ENCODE measurements at places on chromosomes 3 and 15.

DNA sequence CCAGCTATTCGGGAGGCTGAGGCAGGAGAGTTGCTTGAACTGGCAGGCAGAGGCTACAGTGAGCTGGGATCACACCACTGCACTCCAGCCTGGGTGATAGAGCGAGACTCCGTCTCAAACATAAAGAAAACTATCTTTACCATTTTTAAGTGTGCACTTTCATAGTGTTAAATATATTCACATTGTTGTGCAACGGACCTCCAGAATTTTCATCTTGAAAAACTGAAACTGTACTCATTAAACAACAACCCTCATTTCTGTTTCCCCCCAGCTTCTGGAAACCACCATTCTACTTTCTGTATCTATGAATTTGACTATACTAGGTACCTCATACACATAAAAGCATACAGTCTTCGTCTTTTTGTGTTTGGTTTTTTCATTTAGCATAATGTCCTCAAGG, 375.1 kb downstream of the SHQ1 start:
- no peak for DNase-seq

DNA sequence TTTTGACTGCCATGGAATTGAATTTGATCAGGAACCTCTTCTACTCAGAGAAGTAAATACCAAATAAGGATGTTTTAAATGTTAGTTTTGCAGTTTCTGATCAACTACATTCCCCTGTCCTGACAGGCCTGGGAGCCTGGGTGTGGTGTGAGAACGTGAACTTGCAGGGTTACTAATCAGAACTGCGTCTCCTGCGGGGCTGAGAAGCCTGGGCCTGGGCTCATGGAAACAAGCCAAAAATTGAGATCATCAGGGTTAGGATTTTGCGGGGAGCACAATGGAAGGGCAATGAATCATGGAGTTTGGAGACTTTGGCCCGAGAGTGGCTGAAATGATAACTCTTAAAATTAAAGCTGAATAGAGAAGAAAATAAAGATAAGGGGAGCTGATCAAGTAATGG, 47.8 kb upstream of the C3orf70 start:
- DNase-seq, result no peak

- DNase-seq, result no peak
Observed at GRCh38 chr3:177055605-177056571, 141.4 kb downstream of the TBL1XR1 start.

GRCh38 chr15:65695081-65695480, 73.3 kb downstream of the SLC24A1 start:
- DNase-seq, result no peak

- DNase-seq, result no peak
Observed at GRCh38 chr15:79002581-79002980, 57.7 kb upstream of the CTSH start.

DNA sequence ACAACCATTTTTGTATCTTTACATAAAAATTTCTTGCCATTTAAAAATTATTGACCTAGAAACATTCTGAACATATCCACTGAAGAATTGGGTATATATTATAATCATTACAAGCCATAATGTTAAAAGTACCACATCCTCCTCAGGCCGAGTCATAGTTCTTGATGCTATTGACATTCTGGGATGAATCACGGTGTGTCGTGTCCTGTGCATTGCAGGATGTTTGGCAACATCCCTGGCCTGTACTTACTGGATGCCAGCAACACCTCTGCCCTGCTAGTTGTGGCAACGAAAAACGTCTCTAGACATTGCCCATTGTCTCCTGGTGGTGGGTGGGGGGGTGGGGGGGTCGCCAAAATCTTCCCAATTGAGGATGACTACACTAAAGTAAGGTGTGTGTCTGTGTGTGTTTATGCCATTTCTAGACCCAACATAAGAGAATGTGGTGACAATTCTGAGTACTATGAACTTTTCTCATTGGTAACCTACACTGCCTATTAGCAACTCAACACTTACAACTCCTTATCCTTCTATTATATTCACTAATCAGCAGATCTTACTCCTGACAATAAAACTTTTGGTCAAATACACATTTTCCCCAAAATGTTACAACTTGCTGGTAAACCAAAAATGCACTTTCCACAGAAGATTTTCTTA, 471.6 kb downstream of the FOXP1 start:
- DNase-seq, result no peak

GRCh38 chr15:81047928-81048327, 47.2 kb downstream of the TLNRD1 start:
- no peak for DNase-seq

GRCh38 chr3:67349551-67350174, 304.7 kb downstream of the SUCLG2 start:
- DNase-seq, result no peak

DNA sequence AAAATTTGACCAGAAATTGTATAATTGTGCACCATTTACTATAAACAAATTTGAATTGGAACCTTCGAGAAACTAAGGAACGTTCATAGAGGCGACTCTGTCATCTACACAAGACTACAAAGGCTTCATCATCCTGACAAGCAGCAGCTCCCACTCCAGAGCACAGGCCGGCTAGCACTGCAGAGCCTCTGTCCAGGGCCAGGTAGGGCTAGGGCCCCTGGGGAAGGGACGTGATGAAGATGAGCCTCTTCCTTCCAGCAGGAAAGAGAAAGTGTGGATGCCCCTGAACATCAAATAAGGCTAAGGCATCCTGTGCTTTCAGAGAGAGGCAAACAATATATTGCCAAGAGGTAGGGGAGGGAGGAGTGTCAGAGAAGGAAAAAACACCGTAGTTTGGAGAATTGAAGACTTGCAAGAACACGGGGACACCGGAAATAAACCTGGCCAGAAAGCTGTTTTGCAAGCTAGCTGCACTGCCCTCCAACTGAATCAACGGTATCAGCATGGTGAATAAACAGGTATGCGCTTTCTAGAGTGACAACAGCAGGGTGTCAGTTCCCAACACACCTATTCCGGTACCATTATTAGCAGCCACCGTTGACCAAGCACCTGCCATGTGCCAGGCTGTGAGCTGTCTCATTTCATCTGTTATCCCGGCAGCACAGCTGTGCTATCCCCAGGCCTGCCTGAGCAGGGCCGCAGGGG, 12.4 kb downstream of the XXYLT1 start:
- no peak for DNase-seq

DNA sequence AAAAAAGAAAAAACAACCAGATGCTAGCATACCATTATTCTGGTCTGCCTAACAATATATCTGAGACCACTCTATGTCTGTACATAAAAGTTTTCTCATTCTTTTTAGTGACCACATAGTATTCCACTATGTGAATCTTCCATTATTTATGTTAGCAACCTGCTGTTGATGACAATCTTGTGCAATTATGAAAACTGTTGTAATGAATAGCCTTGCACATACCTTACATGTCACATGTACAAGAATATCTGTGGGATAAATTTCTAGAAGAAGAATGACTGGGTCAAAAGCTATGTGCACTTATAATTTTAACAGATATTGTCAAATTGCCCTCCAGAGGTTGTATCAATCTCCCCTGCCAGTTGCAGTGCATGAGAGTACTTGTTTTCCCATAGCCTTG, 62.5 kb downstream of the ARHGAP31 start:
- no peak for DNase-seq

DNA sequence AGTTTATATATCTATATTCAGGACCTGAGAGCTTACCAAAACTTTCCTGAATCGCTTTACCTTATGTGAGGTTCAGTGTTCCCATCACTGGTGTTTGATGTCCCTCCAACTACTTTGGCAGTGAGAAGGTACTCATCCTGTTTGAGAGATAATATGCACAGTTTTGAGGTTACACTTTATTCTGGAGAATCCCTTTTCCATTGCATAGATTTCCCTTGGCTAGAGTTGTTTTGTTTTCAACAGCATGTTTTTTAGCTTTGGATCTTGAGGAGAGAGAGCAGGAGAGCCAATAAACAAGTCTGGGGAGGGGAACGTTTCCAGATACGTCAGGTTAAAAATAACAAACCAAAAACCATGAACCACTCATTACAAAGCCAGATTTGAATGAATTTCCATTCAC, 33.6 kb downstream of the CD200 start:
- no peak for DNase-seq

DNA sequence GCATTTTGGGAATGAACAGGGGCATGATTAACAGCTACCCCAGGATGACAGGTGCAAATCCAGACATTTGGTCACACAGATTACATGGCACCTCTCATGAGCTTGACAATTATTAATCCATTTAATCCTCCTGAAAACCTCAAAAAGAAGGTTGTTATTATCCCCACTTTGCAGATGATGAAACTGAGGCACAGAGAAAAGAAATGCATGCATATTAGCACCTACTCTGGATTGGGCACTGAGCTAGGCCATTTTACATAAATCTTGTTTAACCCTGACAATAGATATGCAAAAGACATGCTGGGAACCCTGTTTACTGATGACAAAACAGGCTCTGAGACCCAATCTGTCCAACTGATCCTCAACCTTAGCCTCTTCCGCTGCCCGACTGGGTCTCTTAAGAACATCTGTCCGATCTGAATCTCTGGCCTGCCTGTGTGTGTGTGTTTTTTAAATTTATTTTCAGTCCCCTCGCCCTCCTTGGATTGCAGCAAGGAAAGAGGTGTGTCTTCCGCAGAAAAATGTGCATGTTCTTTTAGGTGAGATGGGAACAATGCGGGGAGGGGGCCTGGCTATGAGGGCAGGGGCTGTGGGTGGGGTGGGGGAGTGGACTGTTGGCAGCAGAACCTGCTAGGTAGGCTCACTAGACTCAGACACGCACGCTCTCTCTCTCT, 162.5 kb downstream of the WNT7A start:
- no peak for DNase-seq

DNA sequence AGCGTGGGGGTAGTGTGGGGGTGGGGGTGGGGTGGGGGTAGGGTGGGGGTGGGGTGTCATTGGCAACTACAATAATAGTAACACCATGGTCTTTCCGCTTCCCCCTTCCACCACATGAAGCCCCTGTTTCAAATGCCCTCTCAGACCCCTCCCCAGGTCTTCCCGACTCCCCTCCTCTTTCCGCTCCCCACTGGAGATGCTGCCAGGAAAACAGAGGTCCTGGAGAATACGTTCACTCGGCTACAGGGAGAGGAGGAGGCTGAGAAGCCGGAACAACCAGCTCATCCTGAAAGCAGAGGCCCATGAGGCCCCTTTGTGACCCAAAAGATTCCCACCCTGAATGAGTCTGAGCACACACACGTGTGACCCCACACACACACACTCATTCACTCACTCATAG, 75.4 kb downstream of the CPN2 start:
- DNase-seq, result no peak
